ENCODE measurements at places on chromosomes 2 and 18.

DNA sequence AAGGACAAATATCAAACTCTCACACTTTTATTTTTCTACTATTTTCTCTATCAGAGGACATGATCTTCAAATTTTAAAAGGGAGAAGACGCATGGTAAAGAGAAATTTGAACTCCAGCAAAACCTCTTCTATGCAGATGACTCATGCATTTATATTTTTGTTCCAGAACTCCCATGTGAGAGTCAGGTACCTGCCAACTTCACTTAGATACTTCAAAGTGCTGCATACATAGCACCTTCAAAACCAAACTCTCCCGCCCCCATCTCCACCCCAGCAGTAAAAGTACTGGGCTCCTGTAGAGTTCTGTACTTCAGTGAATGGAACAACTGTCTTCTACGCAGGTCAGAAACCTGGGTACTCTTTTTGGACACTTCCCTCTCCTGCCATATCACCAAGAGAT, 398.3 kb downstream of the TGIF1 start:
- DNase-seq = no peak

GRCh38 chr18:58223717-58224424, 179.8 kb downstream of the NEDD4L start:
- DNase-seq = no peak

DNA sequence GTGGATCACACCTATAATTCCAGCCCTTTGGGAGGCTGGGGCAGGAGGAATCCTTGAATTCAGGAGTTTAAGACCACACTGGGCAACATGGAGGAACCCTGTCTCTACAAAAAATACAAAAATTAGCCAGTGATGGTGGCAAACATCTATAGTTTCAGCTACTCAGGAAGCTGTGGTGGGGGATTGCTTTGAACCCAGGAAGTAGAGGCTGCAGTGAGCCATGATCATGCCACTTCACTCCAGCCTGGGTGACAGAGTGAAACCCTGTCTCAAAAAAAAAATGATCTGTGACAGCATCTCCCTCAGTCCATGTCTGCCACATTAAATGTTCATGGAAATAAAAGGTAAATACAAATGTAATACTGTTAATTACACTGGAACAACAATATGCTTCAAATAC, 121.4 kb upstream of the COL5A2 start:
- no peak for DNase-seq

DNA sequence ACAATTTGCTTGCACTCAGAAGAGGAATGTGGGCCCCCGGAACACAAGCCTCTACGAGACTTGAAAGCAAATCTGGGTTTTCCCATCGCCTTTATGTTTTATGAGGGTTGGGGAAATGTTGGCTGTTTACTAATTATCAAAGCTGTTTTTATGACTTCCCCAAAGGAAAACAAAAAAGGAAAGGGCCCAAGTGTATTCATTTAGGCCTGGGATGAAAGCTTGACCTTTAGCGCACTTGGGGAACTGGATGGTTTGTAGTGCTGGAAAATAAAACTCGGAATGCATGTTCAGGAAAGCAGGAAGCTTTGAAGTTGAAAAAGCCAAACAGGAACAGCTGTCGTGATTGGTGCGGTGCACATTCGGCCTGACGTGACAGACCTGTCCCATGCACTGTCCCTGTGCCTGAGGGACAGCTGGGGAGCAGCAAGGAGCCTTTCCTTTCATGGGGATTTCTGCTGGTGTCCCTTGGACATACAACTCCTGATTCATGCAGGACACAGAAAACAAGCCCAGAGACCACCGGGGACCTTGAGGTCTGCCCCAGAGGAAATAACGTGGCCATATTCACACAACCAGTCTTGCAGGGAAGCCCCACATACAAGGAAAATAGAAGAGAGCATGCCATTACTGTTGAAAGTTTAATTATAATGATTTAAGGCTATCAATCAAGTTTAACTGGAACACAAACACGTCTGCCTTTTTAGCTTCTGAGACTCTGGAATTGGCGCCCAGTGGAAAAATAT, 169.7 kb upstream of the APCDD1 start:
- no peak for DNase-seq

DNA sequence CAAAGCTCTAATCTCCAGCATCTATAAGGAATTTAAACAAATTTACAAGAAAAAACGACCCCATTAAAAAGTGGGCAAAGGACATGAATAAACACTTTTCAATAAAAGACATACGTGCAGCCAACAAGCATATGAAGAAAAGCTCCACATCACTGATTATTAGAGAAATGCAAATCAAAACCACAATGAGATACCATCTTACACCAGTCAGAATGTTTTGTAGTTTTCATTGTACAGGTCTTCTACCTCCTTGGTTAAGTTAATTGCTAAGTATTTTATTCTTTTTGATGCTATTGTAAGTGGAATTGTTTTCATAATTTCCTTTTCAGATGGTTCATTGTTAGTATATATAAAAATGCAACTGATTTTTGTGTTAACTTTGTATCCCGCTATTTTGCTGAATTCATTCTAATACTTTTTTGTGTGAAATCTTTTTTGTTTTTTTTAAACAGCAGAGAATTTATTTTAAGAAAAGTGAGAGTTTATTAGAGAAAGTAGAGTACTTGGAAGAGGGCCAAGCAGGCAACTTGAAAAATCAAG, 40.7 kb downstream of the SLC39A10 start:
- no peak for DNase-seq

DNA sequence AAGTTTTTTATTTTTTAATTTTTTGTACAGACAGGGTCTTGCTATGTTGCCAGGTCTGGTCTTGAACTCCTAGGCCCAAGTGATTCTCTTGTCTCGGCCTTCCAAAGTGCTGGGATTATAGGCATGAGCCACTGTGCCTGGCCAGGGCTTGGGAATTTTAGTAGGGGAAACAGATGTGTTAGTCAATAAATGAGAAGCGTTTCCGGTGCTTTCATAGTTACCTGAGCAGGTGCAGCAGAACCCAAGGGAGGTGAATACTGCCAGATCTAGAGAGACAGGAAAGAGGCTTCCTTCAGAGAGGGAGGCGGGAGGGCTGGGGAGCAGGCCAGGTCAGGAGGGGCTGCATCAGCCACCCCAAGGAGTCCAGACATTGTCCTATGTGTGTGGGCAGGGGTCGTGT, 30.5 kb upstream of the IMPA2 start:
- no peak for DNase-seq

GRCh38 chr2:196330645-196331044, 159.3 kb upstream of the STK17B start:
- no peak for DNase-seq

DNA sequence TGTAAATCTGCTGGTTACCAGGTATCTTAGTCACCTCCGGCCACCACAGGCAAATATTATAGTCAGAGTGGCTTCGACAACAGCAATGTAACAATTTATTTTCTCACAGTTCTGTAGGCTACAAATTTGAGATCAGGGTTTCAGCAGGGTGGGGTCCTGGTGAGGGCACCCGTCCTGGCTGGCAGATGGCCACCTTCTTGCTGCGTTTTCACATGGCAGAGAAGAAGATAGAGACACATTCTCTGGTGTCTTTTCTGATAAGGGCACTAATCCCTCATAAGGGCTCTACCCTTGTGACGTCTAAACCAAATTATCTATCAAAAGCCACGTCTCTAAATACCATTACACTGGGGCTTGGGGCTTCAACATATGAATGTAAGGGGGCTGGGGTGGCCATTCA, 843.2 kb upstream of the FANCL start:
- DNase-seq = no peak

- DNase-seq = no peak
These were observed 80.7 kb downstream of the SLC39A10 start for GRCh38 chr2:195737511-195738325.

DNA sequence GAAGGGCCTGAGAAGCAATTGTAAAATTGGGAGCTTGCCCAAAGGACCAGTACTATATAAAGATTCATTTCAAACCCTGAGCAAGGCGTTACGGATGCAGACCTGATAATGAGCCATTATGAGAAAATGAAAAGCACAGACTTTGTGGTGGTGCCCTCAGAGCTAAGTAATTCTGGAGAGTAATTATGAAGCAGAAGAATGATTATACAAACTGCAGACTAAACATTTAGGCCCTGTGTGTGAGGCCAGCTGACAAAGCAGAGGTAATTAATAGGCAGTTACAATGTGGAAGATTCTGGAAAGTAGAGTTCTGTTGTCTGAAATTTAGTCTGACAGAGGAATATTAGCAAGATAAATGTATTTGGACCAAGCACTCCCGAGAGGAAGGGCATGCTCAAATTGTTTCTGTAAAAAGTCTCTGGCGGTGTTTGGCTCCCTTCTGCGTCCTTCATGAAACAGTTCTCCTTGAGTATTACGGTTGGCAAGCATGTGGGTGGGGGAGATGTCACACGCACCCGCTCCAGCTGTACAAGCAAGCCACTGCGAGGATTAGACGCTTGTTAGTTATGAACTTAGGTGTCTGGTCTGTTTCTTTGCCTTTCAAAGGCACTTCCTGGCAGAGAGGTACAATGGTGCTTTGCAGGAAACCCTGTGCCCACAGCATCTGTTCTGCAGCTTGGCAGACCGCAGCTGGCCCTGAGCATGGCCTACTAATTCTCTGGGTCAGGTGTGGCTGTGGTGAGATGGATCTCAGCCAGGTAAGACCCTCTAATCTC, 45.5 kb downstream of the CDC42EP3 start:
- no peak for DNase-seq

GRCh38 chr2:242075696-242076095, 206.2 kb downstream of the RTP5 start:
- no peak for DNase-seq

DNA sequence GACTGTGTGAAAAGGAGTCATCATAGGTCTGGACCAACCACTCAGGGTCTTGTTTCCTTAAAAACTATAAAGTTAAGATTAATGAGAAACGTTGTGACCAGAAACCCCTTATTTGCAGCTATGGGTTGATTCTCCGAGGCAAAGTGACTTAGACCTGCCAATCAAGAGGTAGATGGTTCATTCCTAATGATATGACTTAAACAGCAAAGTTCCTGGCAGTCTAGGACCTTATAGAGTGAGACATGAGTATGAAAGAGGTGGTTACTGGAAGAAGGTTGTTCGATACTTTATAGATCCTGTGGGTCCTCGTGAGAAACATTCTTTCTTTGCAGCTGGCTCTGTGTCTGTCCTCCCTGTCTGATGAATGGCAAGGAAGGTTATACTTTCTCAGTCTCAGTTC, 8.0 kb downstream of the SFXN5 start:
- no peak for DNase-seq

DNA sequence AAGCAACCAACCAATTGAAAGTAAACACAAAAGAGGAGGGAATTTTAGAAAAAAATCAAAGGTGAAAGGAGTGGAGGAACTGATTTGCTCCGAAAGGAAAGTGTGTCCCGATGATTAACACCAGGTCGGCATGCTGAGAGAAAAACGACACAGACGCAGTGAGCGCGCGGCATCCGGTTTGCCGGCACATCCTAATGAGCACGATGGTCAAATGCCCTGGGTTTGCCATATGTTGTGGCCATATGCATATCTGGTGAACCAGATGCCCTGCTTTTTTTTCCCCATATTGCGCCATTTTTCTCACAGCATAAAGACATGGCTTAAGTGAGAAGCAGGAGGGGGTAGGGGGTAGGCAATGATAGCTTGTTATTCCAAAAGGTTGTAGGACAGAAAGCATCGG, 626.7 kb downstream of the BCL11A start:
- DNase-seq = no peak

DNA sequence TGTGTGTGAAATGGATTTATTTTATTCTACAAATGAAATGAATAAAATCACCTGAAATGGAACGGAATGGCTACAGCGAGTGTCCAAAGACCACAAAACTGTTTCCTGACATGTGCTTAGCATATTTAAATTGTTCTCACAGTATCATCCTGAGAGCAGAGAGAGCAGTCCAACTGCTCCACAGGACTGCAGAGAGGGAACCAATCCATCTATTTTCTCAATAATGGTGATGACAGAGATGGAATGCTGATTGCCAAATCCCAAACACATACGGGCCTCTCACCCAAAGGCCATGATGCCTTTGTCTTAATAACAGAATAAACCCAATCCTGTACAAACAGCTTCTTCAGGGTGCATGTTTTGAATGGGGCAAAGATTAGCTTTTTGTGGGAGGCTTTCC, 41.1 kb downstream of the STAT1 start:
- DNase-seq = no peak

- no peak for DNase-seq
These were observed 196.1 kb downstream of the FAM210A start for GRCh38 chr18:13530033-13530878.

DNA sequence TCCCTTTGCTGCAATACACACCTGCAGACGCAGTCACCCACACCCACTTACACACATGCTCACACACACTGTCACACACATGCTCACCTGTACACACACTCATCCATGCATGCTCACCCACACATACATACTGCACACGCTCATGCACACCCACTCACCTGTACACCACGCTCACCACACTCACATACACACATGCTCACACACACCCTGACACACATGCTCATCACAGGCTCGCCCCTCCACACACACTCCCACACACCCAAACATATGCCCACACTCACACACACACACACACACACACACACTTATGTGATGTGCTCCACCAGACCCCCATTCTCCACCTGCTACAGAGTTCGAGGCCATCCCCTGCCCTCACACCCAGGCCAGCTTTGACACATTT, 22.8 kb upstream of the CREG2 start:
- DNase-seq = no peak

GRCh38 chr2:174971868-174972781, 33.1 kb downstream of the CHN1 start:
- no peak for DNase-seq

DNA sequence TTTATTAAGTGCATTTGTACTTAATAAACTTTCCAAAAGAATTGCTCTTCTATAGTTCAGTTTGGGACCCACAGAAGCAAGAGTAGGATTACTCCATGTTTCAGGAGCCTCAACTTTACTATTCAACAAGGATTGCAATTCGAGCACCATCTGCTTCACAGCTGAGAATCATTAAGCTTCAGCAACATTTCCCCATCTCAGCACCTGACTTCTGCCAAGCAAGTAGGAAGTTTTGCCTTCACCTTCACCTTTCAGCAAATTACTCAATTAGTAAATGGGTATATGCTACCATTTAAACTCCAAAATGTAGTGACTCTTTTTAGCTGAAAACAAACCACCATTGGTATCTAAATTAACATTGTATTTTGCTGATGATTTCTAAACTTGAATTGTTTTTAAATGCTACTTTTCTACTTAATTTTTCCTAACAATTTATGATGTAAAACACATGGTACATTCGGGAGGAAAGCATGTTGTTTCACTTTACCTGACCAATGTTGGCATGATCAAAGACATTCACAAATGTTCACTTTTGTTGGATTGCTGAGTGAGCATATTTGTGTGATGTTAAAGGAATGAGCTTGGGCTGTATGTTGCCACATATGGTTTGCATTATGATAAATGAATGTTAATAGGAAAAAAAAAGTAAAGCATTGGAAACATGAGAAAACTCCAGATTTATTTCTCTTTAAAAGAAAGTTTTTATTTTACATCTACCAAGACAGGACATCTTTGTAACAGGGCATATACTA, 159.2 kb downstream of the GULP1 start:
- DNase-seq = no peak

All from GM20000 (cell line).